ENCODE measurements at places on chromosomes 2 and 18. TPM values are rescaled to one million over a fixed set of nuclear protein-coding genes. Genes with fewer than 3 reads are reported as not detected.

Gene CIB4
- total RNA-seq, result not detected

Gene CDK15
- 0.16 TPM for total RNA-seq

Gene LCT
- 0.04 TPM for total RNA-seq

Gene RBMS1
- total RNA-seq, result 31.2 TPM

Gene NPPC
- not detected for total RNA-seq

Gene RNF125
- total RNA-seq, result 1.5 TPM

Gene LNPK
- total RNA-seq, result 13.9 TPM

Gene ABCA12
- 2.7 TPM for total RNA-seq

Gene HOXD11
- total RNA-seq, result not detected

Gene TEX44
- total RNA-seq, result not detected

Gene GALNT1
- total RNA-seq, result 76.2 TPM

Gene QPCT
- total RNA-seq, result 9.7 TPM

Gene FLACC1
- total RNA-seq, result not detected

Gene VSNL1
- 12.8 TPM for total RNA-seq

Gene DTNA
- total RNA-seq, result 1.5 TPM

Gene DOK1
- total RNA-seq, result 3.7 TPM

Gene DNAH7
- total RNA-seq, result not detected

Gene POTEC
- total RNA-seq, result not detected

Gene CACNB4
- total RNA-seq, result 0.08 TPM

Gene MSH6
- 34.4 TPM for total RNA-seq

Gene GAL3ST2
- total RNA-seq, result not detected

Gene CPLX4
- total RNA-seq, result not detected

Gene TSHZ1
- 4.6 TPM for total RNA-seq

Gene SH3BP4
- 40.7 TPM for total RNA-seq

Gene LAMA1
- total RNA-seq, result 20.2 TPM

Gene GREB1
- 0.31 TPM for total RNA-seq

Gene MGAT4A
- 0.53 TPM for total RNA-seq

Gene MOCOS
- 7.9 TPM for total RNA-seq

Gene COPS9
- 193 TPM for total RNA-seq

Gene TMEM247
- total RNA-seq, result not detected

Gene ALK
- total RNA-seq, result not detected

Gene ALPP
- not detected for total RNA-seq

Gene EFR3B
- 0.55 TPM for total RNA-seq

Gene SGPP2
- 0.08 TPM for total RNA-seq

Gene RGPD3
- total RNA-seq, result 0.08 TPM

Gene LBH
- total RNA-seq, result 2.4 TPM

Gene DSC2
- 19.4 TPM for total RNA-seq

Measured in hair follicular keratinocyte (primary cell).